CD8-positive, alpha-beta memory T cell (primary cell): ENCODE measurements at places on chromosomes 6 and 20. TPM values are rescaled to one million over a fixed set of nuclear protein-coding genes. Genes with fewer than 3 reads are reported as not detected.

Gene C6orf58
- total RNA-seq, result not detected

DNA sequence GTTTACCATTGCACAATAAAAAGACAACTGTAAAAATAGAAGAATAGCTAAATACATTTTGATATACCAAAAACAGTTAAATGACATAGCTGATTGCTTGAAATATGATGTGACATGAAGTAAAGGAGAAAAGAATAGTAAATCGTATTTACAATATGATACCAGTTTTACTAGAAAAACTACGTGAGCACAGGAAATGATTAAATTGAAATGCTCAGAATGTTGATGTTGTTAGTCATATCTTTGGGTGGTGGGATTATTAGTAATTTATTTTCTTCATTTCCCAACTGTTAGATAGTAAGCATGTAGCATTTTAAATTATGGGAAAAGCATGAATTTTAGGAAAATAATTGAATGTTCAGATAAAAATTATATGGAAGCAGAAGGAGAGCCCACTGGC is 268.3 kb upstream of the TAB2 start:
- DNase-seq, result no peak
- H3K27ac ChIP-seq, result no peak overlapping the region
- no peak overlapping the region for H3K4me3 ChIP-seq
- H3K36me3 ChIP-seq, result no peaks in the 10 kb centered on the region
- peaks cover 27% of the 10 kb centered on the region for H3K4me1 ChIP-seq

Gene MARCKS
- total RNA-seq, result 0.96 TPM

Gene NKX2-4
- not detected for total RNA-seq

DNA sequence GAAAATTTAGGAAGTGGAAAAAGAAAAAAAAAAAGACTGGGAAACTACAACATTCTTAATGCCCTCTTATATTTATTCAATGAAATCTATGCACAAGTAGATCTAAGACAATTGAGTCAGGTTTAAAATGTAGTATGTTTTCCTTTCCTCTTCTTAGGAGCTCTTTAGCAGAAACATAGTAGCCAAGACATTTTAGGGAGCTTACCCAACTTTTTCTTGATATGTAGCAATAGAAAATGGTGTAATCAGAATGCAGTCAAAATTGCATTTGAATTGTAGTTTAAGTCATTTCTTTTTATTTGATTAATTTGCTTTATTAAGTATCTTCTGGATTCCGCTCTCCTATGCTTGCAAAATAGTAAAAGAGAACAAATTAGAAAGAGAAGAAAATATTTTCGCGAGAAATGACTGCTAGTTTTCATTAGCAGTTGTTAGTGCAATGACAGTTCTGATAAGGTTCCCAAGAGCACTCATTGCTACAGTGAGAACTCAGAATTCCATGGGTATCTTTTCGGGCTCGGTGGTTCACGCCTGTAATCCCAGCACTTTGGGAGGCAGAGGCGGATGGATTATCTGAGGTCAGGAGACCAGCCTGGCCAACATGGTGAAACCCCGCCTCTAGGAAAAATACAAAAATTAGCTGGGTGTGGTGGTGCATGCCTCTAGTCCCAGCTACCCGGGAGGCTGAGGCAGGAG is 52.2 kb downstream of the JARID2 start:
- H3K4me1 ChIP-seq, result peaks cover 55% of the 10 kb centered on the region
- DNase-seq, result no peak
- no peaks in the 10 kb centered on the region for H3K36me3 ChIP-seq
- no peak overlapping the region for H3K4me3 ChIP-seq
- no peaks in the 10 kb centered on the region for H3K27me3 ChIP-seq
- H3K27ac ChIP-seq, result no peak overlapping the region

Gene ELMO2
- total RNA-seq, result 59.5 TPM
